ENCODE measurements at places on chromosomes 6 and 20. TPM values are rescaled to one million over a fixed set of nuclear protein-coding genes. Genes with fewer than 3 reads are reported as not detected.

TSBP1 gene
- total RNA-seq = not detected

C20orf96 gene
- 6.6 TPM for total RNA-seq

DNA sequence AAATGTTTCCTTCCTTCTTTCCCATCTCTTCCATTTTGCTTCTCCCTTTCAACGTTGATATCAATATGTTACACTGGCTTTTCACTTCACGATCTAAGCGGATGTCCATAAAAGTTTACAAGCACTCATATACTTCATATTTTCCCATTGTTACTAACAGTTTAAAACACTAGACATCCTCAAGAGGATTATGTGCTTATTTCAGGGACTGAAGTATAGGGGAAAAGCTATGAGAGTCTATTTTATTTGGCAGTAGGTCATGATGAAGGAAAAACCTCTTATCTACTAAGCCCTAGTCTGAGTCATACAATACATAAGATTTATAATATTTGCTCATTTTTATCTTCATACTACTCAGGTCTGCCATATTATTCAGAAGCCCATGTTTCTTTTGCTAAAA is 20.6 kb upstream of the EPB41L2 start:
- no peaks in the 10 kb centered on the region for H3K36me3 ChIP-seq
- DNase-seq = no peak
- H3K27me3 ChIP-seq = no peaks in the 10 kb centered on the region
- H3K27ac ChIP-seq = no peak overlapping the region

DNA sequence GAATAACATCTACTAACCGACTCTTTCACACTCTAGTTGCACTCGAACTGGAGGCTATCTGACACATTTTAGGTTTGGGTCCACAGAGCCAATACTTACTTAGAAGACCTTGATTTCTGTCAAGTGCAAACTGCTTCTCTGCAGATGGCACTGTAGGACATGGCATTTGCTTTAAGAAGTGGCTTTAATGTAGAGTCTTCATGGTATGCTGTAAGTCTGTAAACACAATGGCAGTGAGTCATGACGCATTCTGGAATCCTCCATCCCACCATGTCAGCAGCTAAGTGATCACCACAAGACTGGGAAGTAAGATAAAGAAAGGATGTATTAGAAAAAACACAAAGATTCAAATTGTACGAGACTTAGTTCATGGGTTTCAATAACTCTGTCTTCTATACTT is 377.0 kb upstream of the NOX3 start:
- DNase-seq = no peak
- H3K27me3 ChIP-seq = no peaks in the 10 kb centered on the region
- no peak overlapping the region for H3K4me3 ChIP-seq
- no peaks in the 10 kb centered on the region for H3K4me1 ChIP-seq
- H3K27ac ChIP-seq = no peak overlapping the region
- no peaks in the 10 kb centered on the region for H3K36me3 ChIP-seq

Data from left ventricle myocardium inferior (tissue), 1 donor.